ENCODE measurements at places on chromosomes 7 and 10.
A peak's percentile ranks its signal among the peaks of the same experiment; 100 is the strongest.

DNA sequence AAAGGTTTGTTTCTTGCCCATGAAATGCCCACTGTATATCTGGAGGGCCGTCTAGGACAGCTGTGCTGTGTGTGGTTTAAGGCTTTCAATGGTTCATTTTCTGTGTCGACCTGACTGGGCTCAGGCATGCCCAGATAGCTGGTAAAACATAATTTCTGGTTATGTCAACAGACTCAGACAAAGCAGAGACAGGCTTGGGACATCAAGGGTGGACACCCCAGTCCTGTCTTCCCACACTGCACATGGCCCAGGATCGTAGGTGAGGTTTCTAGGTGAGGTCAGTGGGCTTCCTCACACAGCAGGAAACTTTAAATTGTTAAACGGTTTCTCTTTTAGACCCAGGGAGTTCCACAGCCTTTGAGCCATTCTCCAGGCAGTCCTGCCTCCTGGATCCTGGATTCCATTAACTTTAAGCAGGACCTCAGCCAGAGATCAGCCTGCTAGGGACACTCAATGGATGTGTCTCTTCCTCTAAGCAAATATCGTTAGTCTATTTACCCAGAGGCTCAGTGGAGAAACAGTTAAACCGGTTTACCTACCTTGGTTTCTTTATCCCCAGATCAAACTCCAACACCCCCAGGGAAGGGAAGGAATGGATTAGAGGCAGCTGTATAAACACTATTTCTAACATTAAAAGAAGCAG lies 66.4 kb downstream of the ST8SIA6 start:
- no peak for DNase-seq

- no peak for DNase-seq
Observed at GRCh38 chr7:45601816-45602540, 27.8 kb downstream of the ADCY1 start.

GRCh38 chr7:129790136-129790535 lies 162.6 kb downstream of the UBE2H start:
- no peak for DNase-seq

GRCh38 chr7:119228482-119228881 lies 1004.0 kb downstream of the ANKRD7 start:
- no peak for DNase-seq

GRCh38 chr10:103727546-103727963 lies 127.8 kb downstream of the SH3PXD2A start:
- DNase-seq, result no peak

DNA sequence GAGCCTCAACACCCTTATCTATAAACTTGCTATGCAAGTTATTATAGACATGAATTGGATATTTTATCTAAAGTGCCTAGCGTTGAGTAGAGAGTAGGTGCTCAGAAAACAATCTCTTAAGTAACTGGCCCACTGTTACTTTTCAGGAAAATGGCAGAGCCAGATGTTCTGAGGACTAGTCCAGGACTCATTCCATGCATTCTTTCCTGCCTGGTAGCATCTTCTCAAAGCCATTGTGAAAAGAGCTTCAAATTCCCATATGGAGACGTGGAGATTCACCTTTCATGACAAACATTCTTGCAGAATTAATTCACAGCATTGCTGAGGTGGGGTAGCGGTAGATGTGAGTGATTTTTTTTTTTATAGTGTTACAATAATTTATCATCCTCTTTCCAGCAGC lies 35.9 kb upstream of the ITPRID1 start:
- DNase-seq, result no peak

DNA sequence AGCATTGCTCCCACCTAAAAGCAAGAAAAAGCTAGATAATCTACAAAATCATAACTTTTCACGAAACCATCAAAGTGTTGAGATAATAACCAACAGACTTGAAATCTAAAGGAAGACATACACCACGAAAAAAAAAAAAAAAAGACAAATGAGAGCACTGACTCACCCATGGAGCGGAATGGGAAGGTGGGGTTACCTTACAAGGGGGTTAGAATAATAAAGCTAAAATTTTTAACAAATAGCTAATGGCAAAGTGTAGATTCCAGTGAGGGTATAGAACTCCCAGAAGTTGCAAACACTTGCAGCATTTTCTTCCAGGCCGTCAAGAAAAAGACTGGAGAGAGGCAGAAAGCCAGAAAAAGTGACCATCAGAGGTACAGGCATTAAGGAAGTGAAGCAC lies 27.2 kb downstream of the IPMK start:
- DNase-seq, result no peak

- no peak for DNase-seq
Observed at GRCh38 chr10:88032566-88032965, 169.1 kb downstream of the PTEN start.

DNA sequence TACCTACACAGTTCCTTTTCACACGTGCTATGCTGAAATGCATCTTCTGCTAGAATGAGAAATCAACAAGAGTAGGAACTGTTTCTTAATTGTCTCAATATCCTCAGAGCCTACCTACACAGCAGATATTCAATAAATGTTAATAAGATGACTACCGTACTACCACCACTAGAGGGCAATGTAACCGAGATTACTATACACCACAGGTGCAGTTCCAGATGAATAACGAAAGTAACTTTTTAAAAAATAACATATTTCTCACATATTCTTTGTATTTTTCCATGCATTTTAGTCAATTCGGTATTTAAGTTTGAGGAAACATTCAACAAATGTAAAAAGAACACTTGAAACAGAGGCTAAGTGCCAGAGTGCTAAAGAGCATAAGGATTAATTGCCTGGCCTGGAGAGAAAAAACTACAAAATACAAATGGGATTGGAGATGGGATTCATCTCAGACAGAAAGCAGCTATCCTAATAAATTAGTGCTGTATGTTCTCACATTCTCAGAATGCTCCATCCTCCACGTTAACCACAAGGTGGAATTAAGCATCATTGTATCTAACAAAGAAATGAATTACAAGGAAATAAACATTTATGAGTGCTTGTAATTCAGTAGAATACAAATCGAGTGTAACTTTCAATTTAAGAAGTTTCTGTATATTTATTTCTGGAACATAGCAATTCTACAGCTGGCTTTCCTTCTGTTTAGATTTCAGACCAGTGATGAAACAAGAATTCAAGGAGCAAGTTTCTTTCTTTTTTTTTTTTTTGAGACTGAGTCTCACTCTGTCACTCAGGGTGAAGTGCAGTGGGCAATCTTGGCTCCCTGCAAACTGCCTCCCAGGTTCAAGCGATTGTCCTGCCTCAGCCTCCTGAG lies 20.3 kb upstream of the HECTD2 start:
- DNase-seq, result peak; percentile 76

GRCh38 chr10:63481815-63482421 lies 16.1 kb upstream of the JMJD1C start:
- no peak for DNase-seq
